Activated CD4-positive, alpha-beta T cell treated with anti-CD3 and anti-CD28 coated beads, Interleukin-2, amount 50 U/mL, for 1 hour (primary cell): ENCODE measurements at places on chromosomes 16 and 17.

DNA sequence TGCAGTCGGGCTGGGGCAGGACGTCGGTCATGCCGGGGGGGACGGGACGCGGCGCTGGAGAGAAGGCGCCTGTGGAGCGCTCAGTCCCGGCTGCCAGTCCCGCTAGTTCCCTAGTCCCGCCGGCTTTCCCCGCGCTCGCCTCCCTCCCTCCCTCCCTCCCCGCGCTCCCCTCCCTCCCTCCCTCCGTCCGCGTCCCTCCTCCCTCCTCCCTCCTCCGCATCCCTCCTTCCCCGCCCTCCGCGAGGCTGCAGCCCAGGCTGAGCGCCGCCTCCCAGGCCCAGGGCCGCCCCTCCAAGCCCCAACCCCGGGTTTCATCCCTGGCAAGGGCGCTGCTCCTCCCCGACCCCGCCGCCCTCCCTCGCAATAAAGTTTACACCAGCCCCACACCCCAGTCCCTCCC, 34.8 kb downstream of the TIMM22 start:
- DNase-seq = no peak

GRCh38 chr16:21719283-21719682, 55.5 kb downstream of the OTOA start:
- DNase-seq = no peak

DNA sequence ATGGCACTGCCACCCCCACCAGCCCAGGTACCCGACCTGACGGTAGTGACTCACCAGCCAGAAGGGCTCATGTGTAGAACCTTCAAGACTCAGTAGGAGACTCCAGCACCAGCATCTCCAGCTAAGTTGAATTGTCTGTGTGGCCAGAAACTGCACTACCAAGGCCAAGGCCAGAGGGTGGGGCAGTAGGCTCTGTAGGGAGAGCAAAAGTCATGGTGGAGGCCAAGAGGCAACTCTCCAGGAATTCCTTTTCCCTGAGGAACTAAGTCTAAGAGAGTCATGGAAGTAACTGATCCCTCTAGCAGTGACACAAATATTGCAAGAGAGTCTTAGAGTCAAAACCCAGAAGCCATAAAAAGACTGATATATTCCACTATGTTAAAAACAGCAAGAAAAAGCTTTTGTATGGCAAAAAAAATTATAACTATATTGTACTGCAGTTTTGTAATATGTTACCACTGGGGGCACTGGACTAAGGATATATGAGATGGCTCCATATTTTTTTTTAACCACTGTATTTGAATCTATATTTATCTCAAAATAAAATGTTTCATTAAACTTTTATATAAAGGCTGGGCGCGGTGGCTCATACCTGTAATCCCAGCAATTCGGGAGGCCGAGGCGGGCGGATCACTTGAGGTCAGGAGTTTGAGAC, 30.2 kb upstream of the GUCY2D start:
- no peak for DNase-seq

GRCh38 chr17:28467456-28468025, 5.9 kb upstream of the SLC13A2 start:
- DNase-seq = no peak

DNA sequence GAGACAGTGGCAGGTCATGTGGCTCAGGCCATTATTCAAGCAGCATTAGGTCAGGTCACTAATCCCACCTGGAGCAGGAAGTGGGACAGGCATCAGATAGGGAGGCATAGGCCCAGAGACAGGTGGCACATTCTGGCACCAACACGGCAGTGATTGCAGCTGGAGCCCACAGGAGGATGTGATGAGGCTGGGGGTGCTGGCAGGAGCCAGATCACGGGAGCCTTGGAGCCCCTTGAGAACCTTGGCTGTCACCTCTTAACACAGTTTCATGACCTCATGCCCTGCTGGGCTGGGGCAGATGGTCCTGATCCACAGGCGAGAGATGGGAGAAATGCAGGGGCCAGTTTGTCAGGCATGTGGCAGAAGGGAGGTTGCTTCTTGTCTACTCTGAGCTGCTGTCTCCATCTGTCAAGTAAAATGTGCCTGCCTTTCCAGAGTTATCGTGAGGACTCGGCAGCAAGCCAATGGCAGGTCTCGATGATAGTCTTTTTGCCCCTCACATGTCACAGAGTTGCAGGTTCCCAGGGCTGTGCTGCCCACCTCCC, 109.6 kb downstream of the CLEC16A start:
- DNase-seq = no peak
